Smooth muscle cell of the brain vasculature (primary cell): ENCODE measurements at places on chromosomes 2 and 18.

GRCh38 chr2:216056739-216057138 is 24.9 kb downstream of the PECR start:
- DNase-seq = no peak

DNA sequence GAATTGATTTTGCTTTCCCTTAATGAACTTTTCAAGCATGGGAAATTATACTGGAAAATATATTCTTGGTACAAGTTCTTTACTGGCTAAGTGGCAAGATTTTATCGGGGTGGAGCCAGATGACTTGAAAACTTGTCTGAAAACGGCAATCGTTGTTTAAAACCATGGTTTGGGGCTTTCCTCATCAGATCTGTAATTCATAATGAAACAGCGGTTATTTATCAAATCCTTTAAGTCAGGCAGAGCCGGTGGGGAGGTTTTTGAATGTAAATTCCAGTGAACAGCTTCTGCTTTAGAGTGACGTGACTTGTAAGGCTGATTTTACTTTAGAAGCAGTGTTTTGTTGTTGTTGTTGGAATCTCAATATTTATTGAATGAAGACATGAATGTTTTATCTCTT is 2.6 kb downstream of the SEC11C start:
- DNase-seq = no peak

- DNase-seq = no peak
Observed at GRCh38 chr2:146227152-146228019, 1617.4 kb upstream of the ACVR2A start.

DNA sequence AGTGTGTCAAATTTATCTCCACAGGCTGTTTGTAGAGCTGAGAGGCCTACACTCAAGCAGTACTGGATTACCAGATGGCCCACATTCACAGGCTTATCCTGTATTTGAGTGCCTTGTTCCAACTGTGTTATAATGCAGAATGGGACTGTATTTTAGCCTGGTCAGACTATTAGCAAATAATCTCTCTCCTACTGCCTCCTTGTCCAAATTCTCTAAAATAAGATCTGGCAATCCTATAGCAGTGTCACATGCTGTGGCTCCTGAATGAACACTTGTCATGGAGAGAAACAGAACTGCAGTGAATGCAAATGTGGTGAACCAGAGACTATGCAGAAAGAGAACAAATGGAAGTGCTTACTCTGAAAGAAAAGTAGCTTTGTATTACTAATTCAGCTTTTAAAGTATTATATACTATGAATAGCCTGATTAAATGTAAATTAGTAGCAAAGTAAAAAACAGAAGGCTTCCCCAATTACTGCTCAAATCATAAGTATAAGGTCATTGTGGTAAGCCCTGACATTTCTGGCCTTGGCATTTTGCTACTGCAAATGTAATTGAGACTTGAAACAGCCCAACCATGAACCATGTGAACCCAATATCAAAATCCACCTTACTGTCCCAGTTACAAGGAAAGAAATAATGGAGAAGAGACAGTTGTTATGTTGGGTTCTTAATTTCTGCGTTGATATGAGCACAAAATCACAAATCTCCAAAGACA is 80.0 kb downstream of the MAP4K3 start:
- DNase-seq = no peak

DNA sequence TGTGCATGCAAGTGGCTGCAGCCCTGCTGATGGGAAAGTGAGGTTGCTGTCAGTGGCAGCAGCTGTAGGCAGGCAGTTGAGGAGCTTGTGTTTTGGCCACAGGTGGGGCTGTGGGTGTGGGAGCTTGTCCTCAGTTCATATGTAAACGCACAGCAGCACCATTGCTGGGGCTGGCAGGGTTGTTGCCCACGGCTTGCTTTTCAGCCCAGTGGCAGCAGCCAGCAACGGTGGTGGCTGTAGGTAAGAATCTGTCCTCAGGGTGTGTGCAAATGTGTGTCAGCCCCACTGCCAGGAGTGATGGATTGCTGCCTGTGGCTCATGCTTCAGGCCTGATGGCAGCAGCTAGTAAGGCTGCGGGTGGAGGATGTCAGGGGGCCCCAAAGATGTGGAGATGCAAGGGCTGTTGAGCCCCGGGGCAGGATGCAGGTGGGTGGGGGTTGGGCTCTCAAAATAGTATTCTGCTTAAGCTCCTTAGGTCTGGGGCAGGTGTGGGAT is 141.3 kb upstream of the THUMPD2 start:
- no peak for DNase-seq

- peak; percentile 64 for DNase-seq
Observed at GRCh38 chr18:22637787-22638186, 220.1 kb upstream of the CTAGE1 start.

- no peak for DNase-seq
Observed at GRCh38 chr2:120763508-120763907, 27.8 kb downstream of the GLI2 start.

DNA sequence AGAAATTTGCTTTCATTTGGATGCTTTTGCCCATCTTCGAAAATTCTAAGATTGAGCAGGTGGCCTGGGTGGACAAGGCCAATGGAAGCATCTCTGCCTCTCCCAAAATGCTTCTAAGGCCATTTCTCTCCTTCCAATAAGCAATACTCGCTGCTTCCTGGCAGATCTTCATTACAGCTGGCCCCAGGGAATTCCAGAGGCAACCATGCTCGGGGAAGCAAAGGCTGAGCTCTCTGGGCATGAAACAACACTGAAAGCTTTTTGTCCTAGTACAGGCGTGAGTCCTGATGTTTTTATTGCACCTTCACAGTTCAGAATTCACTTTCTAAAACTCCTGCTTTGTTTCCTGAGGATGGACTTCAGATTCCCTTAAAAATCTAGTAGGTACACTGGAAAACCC is 11.8 kb upstream of the NEDD4L start:
- DNase-seq = no peak

- peak; percentile 33 for DNase-seq
Observed at GRCh38 chr2:30862054-30862651, 54.9 kb upstream of the CAPN13 start.

DNA sequence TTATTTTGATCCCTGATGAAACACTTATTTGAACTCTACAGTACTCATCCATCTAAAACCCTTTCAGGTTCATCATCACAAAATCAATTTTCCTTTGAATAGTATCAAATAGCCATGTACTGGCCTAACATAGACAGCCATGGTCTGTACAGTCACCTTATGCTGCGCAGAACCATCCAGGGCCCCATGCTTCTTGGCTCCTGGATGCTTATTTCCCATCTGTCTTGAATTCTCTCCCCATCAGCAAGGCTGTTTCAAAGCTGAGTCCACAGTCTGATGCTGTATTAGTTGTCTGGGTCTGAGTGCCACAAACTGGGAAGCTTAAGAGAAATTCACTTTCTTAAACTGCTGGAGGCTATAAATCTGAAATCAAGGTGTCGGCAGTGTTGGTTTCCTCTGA is 290.2 kb downstream of the OSR1 start:
- no peak for DNase-seq

DNA sequence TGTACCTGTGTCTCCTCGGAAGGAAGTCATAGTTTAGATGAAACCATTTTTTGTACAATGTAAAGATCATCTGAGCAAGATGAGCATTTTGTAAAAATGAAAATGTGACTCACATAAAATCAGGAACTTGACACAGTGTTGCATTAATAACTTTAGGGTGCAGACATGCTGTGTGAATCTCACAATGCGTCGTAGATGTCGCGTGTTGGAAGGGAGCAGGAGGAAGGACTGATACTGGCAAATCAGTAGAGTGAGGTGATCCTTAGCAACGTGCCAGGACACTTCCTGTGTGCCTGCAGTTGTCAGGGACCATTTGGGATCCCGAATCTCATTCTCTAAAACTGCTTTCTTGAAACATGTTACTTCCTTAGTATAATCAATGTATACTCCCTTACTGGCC is 103.1 kb downstream of the SH3BP4 start:
- DNase-seq = no peak

DNA sequence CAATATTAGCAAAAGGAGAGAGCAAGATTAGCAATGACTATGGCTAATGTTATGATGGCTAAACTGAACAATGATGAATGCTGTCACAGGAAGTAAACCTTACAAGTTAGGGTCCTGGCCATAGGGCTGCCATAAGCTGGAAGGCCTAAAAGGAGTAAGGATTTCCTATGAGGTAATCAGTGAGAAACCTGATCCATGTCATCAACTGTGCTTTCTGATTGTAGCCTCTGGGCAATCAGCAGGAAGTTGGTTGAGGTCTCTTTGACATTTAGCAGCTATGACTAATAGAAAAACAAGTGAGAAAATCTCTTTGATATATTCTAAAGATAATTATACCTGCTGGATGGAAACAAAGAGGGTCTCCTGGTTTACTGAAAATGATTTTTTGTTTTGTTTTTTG is 193.0 kb downstream of the RAB3GAP1 start:
- DNase-seq = no peak

GRCh38 chr2:119293900-119294299 is 70.3 kb downstream of the STEAP3 start:
- DNase-seq = no peak

DNA sequence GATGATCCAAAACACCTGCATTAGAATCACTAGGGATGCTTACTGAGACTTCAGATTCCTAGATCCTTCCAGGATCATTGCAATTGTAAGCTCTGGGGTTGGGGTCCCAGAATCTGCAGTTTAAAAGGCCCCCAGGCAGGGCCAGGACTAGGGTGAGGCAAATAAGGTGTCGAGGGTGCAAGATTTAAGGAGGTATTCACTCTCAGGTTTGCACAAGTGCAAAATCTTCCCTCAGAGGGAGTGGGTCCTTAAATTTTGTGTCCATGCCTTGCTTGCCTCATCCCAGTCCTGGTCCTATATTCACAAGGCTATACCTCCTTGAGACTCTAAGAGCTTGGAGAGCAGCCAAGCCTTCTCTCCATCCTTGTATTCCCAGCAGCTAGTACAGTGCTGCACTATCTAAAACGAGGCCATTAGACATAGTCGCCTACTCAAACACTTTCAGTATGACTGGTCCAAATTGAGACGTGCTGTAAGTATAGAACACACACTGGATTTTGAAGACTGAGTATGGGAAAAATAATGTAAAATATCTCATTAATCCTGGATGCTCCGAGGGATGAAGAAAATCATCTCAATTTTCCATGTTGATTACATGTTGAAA is 31.6 kb upstream of the MREG start:
- no peak for DNase-seq

DNA sequence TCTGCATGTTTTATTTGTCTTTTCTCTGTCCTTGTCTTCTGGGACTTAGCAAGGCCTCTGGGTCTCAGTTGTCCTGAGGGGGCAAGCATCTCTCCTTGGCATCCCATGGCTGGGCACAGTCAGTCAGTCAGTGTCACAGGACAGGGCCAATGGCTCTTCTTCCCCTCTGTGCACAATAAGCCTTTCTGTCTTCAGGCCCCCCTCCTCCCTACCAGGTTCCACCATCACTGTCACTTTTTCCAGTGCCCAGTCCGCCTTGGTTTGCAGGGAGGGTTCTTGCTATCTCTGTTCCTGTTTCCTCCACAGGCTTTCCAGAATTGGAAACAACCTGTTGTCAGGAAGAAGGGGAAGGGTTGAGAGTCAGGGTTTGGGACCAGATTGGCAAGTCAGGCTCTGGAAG is 1.7 kb upstream of the VAMP5 start:
- DNase-seq = no peak

GRCh38 chr18:63907664-63908063 is at the start of gene SERPINB10:
TSS of gene SERPINB10 (plus strand) at chr18:63907958. CDS start at chr18:63915511, 7,553 bp downstream.
- no peak for DNase-seq

DNA sequence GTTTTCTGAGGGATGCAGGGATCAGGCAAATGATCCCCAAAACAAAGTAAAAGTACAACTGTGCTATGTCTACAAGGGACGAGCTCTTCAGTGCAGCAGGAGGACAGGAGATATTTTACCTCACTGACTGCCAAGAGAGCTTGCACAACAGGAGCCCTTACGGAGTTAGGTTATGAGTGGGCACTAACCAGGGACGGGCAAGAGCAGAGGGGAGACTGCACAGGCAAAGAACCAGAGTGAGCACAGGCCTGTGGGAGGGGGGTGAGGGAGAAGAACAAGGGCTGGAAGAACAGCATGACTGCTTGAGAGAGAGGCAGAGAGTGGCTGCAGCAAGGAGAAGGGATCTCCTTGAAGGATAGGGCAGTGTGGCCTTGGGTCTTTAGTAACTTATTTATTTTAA is 101.1 kb upstream of the PID1 start:
- no peak for DNase-seq

- no peak for DNase-seq
Observed at GRCh38 chr18:41639218-41639617, 315.8 kb upstream of the PIK3C3 start.

DNA sequence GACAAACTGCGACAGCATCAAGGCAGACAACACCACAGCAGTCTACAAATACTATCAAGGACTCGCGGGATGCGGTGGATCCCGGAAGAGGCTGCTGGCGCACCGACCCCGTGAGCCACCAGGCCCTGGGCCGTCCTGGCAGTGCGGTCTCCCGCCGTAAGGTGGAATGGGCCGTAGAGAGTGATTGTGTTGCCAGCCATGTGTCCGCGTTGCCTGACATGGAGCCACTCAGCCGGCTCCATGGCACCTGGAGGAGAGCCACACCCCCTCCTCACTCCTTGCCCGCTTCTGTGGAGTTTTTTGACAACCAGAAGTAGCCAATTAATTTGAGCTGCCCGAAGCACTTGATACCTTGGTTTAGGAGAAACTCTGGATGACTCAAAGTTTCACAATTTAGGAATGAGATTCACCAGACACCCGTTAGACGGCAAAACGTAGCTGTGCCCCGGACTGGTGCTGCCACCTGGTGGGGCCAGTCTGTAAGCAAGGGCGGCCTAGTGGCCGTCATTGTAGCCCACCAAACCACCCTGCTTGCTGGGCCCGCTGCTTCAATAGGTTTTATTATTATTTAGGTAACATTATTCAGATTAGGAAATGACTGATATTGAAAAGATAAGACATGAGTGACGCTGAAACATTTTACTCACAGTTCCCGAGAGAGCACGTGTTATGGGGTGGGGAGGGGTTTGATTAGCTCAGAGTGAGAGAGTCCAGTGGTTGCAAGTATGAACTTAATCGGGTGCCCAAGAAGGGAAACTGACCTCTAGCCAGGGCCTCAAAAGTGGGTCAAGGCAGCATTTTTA is 10.2 kb upstream of the IMP4 start:
- DNase-seq = peak; percentile 41
